ENCODE measurements at places on chromosomes 4 and X. TPM values are rescaled to one million over a fixed set of nuclear protein-coding genes. Genes with fewer than 3 reads are reported as not detected.

IL2 gene
- 0.24 TPM for polyA plus RNA-seq

XAGE2 gene
- 0.12 TPM for polyA plus RNA-seq

DACH2 gene
- polyA plus RNA-seq: 1.9 TPM

TMEM150C gene
- 3.9 TPM for polyA plus RNA-seq

GDPD2 gene
- 19.9 TPM for polyA plus RNA-seq

GAGE2A gene
- not detected for polyA plus RNA-seq

HERC5 gene
- polyA plus RNA-seq: 2.7 TPM

All from large intestine (tissue), 12 donors.